ENCODE measurements at places on chromosomes 3 and 15.

DNA sequence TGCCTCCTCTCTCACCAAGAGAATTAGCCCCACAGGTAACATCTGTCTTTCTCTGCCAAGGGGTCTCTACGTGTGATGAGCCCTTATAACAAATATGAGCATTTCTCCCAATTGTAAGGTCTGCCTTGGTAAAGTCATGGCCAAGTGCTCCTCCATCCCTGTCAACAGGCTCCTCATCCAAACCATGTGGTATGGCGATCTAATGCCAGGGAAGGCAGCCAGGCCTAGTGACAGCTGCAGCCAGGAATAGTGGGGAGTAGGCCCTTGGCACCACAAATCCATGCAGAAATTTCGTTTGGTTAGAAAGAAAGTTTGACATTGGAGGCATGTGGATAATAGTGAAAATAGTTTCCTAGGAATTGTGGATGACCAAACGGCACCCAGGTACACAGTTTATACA, 4.7 kb upstream of the LRTM1 start:
- no peak for DNase-seq

GRCh38 chr15:45372041-45372995, 6.0 kb downstream of the GATM start:
- DNase-seq: no peak

DNA sequence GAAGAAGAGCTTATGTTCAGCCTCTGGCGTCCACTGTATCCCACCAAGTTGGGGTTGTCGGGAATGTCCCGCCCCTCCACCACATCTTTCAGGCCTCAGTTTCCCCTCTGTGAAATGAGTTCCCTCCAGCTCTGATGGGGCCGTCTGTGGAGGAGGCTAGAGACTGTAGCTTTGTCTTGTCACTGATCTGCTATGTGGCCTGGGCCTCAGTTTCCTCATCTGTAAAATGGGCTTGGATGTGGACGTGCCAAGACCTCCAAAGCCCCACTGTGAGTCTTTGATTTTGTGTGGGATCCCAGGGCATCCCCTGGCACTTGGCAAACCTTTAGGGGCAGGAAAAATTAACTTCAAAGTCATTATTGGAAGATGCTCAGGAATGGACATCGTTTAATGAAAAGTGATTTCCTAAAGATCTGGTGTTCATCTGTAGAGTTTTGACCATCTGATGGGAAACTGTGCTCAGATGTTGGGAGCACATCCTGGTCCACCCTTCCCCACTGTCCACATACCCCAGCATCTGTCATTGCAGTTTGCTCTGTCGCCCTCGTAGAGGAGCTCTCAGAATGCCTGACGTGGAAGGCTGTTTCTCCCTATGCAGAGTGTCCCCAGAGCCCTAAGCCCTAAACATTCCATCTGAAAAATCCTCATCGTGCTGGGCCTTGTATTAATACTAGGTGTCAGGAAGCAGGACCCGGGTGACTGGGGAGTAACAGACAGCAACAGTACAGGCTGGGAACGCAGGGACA, 28.5 kb downstream of the SLC6A6 start:
- no peak for DNase-seq

DNA sequence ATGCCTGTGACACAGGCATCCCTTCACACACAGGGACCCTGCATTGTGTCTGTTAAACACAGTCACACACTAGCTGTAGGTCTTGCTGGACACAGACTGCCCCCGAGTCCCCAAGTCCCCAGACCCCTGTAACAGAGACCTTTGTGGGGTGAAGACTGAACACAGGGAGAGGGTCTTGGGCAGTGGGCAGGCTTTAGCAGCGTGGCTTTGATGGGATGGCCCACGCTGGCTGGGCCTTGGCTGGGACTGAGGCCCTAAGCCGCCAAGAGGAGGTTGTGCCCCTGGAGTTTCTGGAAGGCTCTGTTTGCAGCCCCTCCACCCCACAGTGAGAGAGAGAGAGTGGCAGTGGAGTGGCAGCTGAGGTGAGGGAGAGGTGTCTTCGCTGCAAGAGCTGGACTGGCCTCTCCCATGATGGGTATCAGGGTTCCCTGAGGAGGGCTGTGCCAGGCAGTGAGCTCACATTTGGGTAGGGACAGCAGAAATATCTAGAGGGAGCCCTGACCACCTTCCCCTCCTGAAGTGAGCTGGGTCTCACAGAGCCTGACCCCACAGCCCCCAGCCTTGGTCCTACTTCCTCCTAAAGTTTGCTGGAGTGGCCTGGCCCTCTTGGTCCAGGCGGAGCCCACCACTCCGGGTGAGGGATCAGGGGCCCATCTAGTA, 635 bp upstream of the VILL start:
- no peak for DNase-seq

- no peak for DNase-seq
Observed at GRCh38 chr3:4751029-4751501, 228.2 kb upstream of the BHLHE40 start.

DNA sequence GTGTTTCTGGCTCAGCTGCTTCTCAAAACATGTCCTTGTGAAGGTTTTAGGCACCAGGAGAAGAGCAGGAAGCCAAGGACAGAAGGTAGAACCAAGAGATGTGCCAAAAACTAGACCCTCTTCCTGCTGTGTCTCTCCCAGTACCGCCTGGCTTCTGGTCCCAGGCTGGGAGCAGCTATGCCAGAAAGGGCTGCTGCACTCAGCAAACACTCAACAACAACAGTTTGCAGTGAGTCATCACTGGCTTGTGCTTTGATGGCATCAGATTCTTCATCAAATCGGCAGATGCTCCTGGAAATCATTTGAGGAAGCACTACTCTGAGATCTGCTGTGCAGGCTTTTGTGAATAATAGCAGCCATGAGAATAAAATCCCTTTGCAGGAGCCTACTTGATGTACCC, 63.2 kb downstream of the DGKG start:
- no peak for DNase-seq

- DNase-seq: peak; percentile 39
Observed at GRCh38 chr15:48062148-48062872, 58.5 kb upstream of the SLC24A5 start.

DNA sequence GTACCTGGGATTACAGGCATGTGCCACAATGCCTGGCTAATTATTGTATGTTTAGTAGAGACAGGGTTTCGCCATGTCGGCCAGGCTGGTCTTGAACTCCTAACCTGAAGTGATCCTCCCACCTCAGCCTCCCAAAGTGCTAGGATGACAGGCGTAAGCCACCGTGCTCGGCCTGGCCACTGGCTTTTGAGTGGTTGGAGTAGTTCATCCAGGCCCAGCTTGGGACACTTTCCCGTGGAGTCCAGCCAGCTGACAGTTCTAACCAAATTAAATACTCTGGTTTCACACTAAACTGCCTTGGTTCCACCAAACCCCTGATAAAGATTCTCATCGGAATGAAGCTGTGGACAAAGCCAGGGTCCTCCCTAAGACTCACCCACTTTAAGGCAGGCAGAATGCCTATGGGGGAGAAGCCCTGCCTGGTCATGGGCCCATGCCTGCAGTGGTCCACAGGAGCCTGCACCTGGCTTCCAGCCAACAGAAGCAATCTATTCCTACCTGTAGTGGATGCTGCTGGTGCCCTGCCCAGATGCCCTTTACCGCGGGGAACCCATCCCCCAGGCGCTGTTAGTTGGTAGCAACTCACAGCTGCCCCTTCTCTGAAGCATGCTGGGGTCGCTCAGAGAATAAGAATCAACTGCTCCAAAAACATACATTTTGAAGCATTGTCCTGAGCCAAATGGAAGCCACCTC, 5.2 kb upstream of the SLC28A1 start:
- DNase-seq: no peak

GRCh38 chr15:83753872-83754493, 100.1 kb downstream of the ADAMTSL3 start:
- no peak for DNase-seq

DNA sequence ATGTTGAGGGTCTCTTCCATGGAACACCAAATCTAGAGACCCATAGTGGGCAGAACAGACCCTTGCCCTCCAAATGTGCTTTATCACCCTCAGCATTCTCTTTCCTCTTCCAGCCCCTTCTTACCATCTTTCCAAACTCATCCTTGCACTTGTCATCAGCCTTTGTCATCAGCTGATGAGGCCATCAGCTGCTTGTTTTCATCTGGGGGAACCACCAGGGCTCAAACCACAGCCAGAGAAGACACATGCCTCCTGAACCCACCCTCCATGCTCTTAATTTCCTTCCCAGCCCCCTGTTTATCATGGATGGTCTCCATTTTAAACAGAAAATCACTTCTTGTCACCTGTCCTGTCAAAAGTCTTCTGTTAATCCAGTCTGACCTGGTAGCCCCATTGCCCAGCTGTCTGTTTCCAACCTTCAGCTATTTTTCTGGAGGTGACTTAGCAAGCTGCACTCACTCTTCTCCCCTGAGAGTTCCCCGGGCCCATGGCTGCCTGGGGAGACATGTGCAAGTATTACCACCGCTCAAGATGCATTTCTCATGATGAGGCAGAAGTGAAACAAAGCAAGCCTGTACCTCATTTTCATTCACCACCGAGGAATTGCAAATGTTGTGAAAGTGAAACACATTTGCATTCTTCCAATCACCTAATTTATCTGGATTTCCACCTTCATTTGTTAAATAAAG, 14.7 kb upstream of the SYNM start:
- DNase-seq: no peak

DNA sequence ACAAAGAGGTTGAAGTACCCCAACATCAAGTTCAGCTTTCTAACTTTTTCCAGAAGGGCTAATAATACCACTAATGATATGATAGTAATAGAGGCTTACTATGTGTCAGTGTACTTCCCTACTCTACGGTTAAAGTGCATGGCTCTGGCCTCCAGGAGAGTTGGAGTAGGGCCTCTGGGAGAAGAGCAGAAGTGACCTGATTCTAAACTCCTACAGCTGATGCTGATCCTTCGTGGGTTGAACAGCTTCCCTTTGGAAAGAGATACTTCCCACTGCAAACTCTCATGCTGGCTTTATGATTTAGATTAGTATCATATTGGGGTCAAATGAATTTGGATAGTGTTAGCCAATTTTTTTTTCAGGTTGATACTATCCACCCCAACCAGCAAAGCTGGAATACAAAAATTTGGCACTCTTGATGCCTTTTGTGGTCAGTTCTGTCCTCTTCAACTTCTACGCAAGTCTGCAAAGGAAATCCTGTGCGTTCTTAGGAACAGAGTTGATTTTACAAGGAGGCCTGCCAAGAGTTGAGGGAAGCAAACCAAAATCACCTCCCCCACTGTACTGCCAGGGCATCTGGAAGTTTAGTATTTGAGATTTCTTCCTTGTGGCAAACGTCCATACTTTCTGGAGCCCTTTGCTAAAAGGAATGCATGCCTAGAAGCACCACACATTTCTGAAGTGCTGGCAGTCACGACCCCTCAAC, 17.8 kb downstream of the TMEM212 start:
- DNase-seq: no peak
